ENCODE measurements at places on chromosomes 2 and 18. TPM values are rescaled to one million over a fixed set of nuclear protein-coding genes. Genes with fewer than 3 reads are reported as not detected.

The RNF125 gene
- total RNA-seq = 6.1 TPM

The COLEC11 gene
- total RNA-seq = 0.84 TPM

The IL36A gene
- total RNA-seq = not detected

The ACOXL gene
- 29.3 TPM for total RNA-seq

The KLHL29 gene
- total RNA-seq = 9.5 TPM

DNA sequence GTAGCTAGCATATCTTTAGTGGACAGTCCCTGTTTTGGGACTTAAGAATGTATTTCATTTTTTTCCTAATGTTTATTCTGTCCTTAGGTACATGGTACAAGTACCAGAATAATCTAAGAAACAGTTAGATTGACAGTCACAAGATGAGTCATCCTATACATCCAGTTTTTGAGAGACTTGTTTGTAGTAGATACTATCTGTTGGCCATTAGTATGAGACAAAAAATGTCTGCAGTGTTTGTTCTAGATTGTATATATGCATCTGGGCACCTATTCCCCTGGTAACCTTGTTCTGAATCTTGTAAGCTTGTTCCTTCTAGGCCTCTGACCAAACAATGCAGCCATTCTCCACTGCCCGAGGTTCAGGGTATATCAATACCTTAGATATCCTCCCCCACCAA is 1343.5 kb downstream of the SUCLG1 start:
- H3K36me3 ChIP-seq = no peaks in the 10 kb centered on the region
- H3K4me3 ChIP-seq = no peak overlapping the region
- no peak for DNase-seq
- no peaks in the 10 kb centered on the region for H3K27me3 ChIP-seq

- H3K4me3 ChIP-seq = no peak overlapping the region
- DNase-seq = no peak
- no peak overlapping the region for H3K27ac ChIP-seq
- no peaks in the 10 kb centered on the region for H3K27me3 ChIP-seq
Observed at GRCh38 chr2:148922062-148922461, 47.0 kb downstream of the KIF5C start.

- H3K4me3 ChIP-seq = peak within 1 kb of the TSS; percentile 0
- H3K4me1 ChIP-seq = peaks cover 5% of the 10 kb centered on the region
- DNase-seq = no peak
Observed at GRCh38 chr2:142877216-142877838, at the start of gene KYNU. KYNU (plus strand) TSS chr2:142877664; CDS start chr2:142885368, 7,704 bp downstream.

DNA sequence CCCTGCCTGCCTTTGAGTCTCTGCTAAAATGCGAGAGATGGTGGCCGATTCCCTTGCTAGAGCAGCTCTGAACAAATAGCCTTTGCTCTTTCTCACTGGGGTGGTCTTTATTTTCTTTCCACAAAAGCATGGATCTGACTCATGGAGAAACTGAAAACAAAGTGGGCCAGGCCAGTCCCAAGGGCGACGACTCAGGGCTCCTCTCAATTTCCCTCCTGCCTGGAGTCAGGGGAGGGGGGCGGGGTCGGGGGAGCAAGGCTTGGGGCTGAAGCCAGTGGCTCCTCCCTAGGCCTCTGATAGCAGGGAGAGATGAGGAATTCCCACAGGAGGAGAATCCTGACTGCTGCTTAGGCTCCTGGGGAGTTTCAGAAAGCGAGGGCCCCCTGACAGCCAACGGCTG is 17.1 kb upstream of the IL1R2 start:
- H3K27ac ChIP-seq = no peak overlapping the region
- no peak overlapping the region for H3K4me3 ChIP-seq
- no peaks in the 10 kb centered on the region for H3K36me3 ChIP-seq
- no peak for DNase-seq
- no peaks in the 10 kb centered on the region for H3K27me3 ChIP-seq

DNA sequence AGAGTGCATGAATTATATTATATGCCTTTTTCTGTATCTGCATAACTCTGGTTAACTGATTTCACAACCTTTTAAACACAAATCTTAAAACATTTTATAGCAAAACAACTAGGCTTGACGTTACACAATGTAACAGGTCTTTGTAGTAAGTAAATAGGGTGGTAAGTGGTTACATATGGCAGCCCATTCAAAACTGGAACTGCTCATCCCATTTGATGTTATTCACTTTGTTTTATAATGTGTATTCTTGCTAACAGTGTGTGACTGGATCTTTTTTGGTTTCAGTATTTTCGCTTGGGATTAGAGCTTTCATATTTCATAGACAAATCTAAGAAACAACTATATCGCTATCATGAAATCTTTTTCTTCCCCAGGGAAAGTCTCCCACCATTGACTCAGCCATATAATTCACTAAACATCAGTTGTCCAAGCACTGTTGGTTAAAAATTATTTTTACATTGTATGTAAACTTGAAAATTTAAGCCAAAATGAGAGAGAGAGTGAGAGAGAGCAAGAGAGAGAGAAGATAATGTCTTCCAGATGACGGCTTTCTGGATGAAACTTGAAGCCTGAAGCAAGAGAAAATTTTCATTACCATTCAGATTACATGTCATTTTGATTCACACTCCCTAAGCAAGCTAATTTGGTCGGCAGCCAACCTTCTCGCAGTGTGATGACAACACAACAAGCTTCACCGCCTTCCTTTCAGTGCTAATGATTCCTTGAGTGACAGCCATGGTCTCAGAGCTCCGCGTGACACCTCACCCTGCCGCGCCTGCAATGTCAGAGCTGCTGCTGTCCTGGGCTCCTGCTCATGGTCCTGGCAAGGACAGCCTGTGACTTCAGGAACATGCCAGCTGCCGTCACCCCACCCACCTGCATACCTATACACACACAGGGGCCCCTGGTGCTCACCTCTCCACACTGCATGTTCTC is 946.9 kb upstream of the SOX11 start:
- H3K36me3 ChIP-seq = no peaks in the 10 kb centered on the region
- H3K27me3 ChIP-seq = no peaks in the 10 kb centered on the region

DNA sequence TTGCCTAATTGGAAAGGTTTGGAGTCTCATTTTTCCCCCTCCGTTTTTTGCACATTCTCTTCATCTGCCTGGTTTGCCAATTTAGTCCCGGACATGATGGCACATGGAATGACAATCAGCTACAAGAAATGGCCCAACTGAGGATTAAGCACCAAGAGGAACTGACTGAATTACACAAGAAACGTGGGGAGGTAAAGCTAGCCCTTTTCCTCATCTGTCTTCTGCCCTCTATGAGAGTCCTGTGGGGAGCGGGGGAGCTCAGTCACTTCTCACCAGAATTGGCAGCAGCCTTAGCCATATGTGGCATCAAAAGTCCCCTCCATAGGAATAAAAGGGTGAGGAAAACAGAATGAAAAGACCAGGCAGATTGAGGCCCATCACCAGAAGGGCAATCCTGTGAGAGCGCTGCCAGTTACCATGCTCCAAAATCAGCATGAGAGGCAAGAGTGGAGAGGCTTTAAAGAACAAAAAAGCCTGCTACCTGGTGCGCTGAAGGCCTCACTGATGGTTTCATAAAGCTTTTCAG is 11.6 kb downstream of the ATG16L1 start:
- peaks cover 100% of the 10 kb centered on the region for H3K36me3 ChIP-seq
- no peaks in the 10 kb centered on the region for H3K4me1 ChIP-seq
- no peak overlapping the region for H3K27ac ChIP-seq
- no peaks in the 10 kb centered on the region for H3K27me3 ChIP-seq

DNA sequence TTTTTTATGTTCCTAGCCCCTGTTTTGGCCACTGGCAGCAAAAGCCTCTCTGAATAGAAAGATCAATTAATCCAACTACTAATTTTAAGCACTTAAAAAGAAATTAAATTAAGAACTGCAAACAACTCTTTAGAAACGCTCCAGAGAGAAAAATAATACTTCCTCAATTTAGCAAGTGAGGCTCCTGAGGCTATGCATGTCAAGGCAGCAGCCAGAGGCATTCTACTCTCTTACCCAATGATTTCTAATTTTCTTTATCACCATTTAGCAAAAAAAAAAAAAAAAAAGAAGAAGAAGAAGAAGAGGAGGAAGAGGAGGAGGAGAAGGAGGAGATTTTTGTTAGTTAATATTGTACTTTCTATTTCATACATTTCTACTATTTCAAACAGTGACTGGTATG is 68.5 kb downstream of the TMEM237 start:
- H3K4me1 ChIP-seq = no peaks in the 10 kb centered on the region
- DNase-seq = no peak
- H3K27me3 ChIP-seq = no peaks in the 10 kb centered on the region
- H3K36me3 ChIP-seq = no peaks in the 10 kb centered on the region

DNA sequence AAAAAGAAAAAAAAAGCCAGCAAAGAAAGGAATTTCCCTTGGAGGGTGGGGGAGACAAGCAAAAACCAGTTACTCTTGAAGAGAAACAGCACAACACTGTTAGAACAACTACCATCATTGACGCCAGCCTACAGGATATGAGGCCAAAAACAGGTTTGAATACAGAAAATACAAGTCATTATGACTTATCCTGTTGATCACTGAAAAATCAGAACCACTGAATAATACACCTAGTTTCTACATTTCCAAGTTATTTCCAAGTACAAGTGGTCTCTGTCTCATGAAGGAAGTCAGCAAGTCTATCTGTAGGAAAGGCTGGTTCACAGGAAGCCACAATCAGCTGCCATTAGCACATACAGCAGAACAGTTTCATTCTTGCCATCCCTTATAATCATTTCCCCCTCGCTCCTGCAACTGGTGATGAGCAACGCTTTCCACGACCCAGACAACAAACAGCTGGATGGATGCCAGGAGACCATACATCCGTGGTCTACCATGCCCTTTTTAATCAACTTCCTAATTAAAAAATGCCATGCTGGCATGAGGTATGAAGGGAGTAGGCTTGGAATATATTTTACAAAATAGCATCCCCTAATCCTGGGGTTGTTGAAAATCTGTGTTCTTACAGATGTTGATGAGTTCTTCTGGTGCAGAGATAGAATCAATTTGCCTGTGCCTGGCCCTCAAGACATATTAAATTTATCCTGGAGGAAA is 10.4 kb downstream of the MYT1L start:
- H3K4me1 ChIP-seq = no peaks in the 10 kb centered on the region
- H3K27ac ChIP-seq = no peak overlapping the region
- H3K27me3 ChIP-seq = peaks cover 5% of the 10 kb centered on the region
- H3K36me3 ChIP-seq = no peaks in the 10 kb centered on the region
- no peak for DNase-seq

- no peak overlapping the region for H3K27ac ChIP-seq
- H3K4me3 ChIP-seq = no peak overlapping the region
- H3K27me3 ChIP-seq = no peaks in the 10 kb centered on the region
- no peak for DNase-seq
- no peaks in the 10 kb centered on the region for H3K4me1 ChIP-seq
- no peaks in the 10 kb centered on the region for H3K36me3 ChIP-seq
Observed at GRCh38 chr18:30439174-30439573, 603.4 kb downstream of the DSC3 start.

- no peaks in the 10 kb centered on the region for H3K27me3 ChIP-seq
- H3K4me1 ChIP-seq = no peaks in the 10 kb centered on the region
- no peak overlapping the region for H3K4me3 ChIP-seq
- H3K36me3 ChIP-seq = no peaks in the 10 kb centered on the region
Observed at GRCh38 chr2:138271467-138271866, 230.1 kb upstream of the SPOPL start.

- H3K4me3 ChIP-seq = no peak overlapping the region
- no peak for DNase-seq
- H3K27ac ChIP-seq = no peak overlapping the region
- no peaks in the 10 kb centered on the region for H3K27me3 ChIP-seq
- no peaks in the 10 kb centered on the region for H3K4me1 ChIP-seq
Observed at GRCh38 chr2:63078852-63079606, 28.4 kb downstream of the OTX1 start.

GRCh38 chr2:230781130-230781797 is 68.6 kb downstream of the CAB39 start:
- H3K27me3 ChIP-seq = no peaks in the 10 kb centered on the region
- H3K36me3 ChIP-seq = no peaks in the 10 kb centered on the region
- H3K4me3 ChIP-seq = no peak overlapping the region
- no peak for DNase-seq
- H3K4me1 ChIP-seq = peaks cover 14% of the 10 kb centered on the region

DNA sequence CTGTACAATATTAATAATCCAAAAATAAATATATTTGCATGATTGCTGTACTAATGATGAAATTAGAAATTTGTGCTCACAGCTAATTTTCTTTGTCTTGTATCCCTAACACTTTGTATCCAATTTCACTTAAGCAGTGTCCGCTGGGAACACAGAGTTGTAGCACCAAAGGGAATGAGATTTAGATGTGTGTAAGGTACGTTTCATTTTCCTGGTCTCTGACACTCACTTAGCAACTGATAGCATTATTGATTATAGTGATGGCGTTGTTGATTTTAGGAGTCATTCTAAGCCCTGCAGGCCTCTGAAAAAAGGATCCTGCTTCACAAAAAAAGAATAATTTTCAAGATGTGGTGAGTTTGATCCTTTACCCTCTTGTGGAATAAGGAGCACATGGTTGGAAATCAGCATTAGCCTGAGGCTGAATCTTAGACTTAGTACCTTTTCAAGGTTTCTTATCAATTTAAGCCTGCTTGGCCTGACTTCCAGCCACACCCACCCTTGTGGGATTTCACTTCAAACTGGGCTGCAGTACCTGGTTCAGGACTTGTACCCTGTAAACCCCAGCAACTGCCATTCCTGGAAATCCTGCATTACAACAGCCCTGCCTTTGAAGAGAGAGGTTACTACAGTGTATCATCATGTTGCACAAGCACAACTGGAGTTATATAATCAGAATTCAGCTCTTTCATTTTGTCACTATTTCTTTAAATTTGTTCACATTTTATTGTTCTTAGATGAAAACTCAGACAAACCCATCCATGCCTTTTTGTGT is 116.2 kb downstream of the RND3 start:
- H3K4me3 ChIP-seq = no peak overlapping the region
- H3K4me1 ChIP-seq = no peaks in the 10 kb centered on the region
- no peaks in the 10 kb centered on the region for H3K36me3 ChIP-seq
- no peaks in the 10 kb centered on the region for H3K27me3 ChIP-seq
- DNase-seq = no peak

DNA sequence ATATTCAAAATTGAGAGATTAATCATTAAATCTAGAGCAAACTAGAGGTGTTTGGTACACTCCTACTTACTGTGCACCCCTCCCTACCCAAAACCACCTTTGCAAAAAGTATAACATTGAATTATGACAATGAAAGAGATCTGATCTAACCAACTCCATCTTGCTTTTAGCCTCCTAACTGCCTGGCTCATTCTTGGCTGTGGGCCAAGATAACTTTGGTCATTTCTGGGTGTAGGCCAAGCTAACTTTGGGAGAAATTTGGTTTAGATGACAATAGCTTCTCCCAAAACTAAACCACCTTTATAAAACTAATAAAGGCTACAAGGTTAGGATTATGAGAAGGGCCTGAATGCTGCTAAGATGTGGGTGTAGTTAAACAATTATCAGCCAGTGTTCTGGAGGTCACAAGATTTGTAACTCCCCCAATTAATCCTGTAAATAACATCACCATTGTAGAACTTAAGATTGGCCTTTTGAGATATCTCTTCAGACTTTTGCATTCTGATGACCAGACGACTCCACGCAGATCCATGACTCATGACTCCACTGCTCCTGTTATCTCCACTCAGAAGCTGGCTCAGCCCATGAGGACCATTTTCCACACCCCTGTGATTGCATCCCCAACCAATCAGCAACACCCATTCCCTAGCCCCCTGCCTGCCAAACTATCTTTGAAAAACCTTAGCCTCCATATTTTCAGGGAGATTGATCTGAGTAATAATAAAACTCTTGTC is 160.2 kb downstream of the FBXO15 start:
- DNase-seq = no peak
- H3K4me1 ChIP-seq = no peaks in the 10 kb centered on the region
- no peaks in the 10 kb centered on the region for H3K36me3 ChIP-seq

All from left lung (tissue), 14 donors.